Cardiac muscle cell (in vitro differentiated cells and primary cell): ENCODE measurements at places on chromosomes 11 and 22.

DNA sequence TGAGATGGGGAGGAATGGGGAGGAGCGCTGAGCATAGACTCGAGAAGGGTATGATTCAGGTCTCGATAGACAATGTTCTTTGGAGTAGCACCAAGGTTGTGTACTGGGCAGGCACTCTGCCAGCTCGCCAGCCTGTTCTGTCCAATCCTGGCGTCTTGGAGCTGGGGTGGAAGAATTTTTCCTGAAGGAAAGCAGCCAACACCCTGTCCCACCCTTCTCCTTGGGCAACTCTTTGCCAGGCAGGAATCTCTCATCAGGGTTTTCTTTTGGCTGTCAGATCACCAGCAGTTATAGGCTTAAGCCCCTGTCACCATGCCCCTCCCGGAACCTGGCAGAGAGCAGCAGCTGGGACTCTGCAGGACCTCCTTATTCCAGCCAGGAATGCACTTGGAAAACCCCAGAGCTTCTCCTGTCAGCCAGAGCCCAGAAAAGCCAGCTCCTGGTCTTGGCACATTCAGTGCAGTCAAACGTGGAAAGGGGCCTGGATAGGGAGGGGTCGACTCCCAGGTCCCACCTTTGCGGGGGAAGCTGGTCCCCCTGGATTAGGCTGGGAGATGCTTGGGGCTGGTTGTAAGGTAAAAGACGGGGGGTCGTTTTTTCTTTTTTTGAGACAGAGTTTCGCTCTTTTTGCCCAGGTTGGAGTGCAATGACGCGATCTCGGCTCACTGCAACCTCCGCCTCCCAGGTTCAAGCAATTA is 14.4 kb upstream of the SPTBN2 start:
- no peaks in the 10 kb centered on the region for H3K27me3 ChIP-seq
- H3K36me3 ChIP-seq = no peaks in the 10 kb centered on the region
- H3K4me1 ChIP-seq = no peaks in the 10 kb centered on the region
- H3K4me3 ChIP-seq = peak overlapping the region; percentile 52

GRCh38 chr11:19428206-19429002 is 187.7 kb upstream of the E2F8 start:
- H3K4me3 ChIP-seq = no peak overlapping the region
- H3K36me3 ChIP-seq = no peaks in the 10 kb centered on the region
- no peak for DNase-seq
- H3K27me3 ChIP-seq = no peaks in the 10 kb centered on the region
- H3K27ac ChIP-seq = no peak overlapping the region

DNA sequence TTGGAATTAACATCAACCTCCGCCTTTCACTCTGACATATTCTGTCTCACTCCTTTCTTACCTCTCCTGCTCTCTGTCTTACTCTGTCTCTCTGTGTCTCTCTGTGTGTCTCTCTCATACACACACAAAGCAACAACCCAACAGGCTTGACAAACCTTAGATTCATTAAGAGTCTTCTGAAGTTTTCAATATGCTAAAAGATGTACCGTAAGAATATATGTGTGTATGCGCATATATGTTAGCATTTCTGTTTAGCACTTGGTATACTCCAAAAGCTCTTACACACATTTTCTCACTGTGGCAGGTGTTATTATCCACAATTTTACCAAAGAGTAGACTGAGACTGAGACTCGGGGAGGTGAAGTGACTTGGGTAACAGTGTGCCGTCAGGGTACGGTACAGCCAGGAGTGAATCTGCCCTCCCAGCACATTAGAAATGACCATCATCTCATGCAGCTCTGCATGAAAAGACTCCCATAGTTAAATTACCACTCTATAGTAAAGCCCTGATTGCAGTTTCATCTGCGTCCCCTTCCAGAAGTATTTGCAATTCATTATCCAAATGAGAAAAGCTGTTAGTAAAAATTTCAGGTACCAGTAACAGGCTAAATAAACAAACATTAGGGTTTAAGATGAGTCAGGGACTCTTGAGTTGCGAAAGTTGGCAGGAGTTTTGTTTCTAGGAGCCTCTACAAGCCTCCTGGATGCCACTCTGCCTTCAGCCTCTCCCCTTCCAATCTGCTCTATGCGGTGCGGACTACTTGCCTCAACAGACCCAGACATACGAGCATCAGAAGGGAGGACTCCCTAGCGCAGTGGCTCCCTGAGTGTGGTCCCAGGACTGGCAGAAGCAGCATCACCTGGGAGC is 195.2 kb upstream of the TMEM45B start:
- no peak overlapping the region for H3K27ac ChIP-seq
- no peak for DNase-seq
- H3K27me3 ChIP-seq = no peaks in the 10 kb centered on the region
- H3K4me1 ChIP-seq = no peaks in the 10 kb centered on the region
- no peaks in the 10 kb centered on the region for H3K36me3 ChIP-seq

DNA sequence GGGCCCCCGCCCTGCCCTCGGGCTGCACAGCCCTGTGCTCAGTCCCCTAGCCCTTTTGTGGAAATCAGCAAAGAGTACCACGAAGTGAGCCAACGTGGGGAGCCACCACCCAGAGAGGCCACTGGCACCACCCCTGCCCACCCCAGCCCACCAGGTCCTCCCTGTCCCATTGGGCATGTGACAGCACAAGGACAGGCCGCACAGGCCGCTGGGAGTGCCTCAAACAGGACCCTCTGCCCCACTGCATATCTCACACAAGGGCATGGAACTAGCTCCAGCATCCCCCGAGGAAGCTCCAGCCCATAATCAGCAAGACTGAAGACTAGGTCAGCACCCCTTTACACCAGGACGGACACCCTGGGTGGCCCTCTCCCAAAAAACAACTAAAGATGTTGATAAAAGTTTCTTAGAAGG is 29.7 kb downstream of the GNB1L start:
- no peak overlapping the region for H3K4me3 ChIP-seq
- no peak for DNase-seq

- H3K4me1 ChIP-seq = no peaks in the 10 kb centered on the region
- H3K27ac ChIP-seq = no peak overlapping the region
- DNase-seq = no peak
These were observed 218.1 kb upstream of the PLET1 start for GRCh38 chr11:112478806-112479205.

GRCh38 chr11:133947321-133947756 is 9.4 kb downstream of the IGSF9B start:
- no peak overlapping the region for H3K4me3 ChIP-seq
- H3K4me1 ChIP-seq = peaks cover 33% of the 10 kb centered on the region
- DNase-seq = peak; percentile 91
- H3K27ac ChIP-seq = no peak overlapping the region

GRCh38 chr11:46977038-46977813 is 40.7 kb downstream of the CSTPP1 start:
- H3K27ac ChIP-seq = no peak overlapping the region
- DNase-seq = peak; percentile 27
- H3K4me1 ChIP-seq = peaks cover 12% of the 10 kb centered on the region
- H3K4me3 ChIP-seq = no peak overlapping the region
- H3K36me3 ChIP-seq = no peaks in the 10 kb centered on the region

DNA sequence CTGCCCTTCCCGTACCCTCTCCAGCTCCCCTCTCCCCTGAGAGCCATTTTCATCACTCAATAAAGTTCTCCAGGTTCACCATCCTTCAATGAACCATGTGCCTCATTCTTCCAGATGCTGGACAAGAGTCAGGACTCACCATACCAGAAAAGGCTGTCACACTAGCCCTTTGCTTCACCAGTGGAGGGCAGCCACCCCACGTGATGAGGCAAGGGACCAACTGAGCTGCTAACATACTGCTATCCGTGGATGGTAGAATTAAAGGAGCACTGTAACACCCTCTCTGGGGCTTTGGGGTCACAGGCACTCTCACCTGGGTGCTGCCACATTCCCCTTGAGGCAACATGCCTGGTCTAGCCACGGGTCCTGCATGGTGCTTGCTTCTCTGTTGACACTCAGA is 13.1 kb upstream of the OR5I1 start:
- H3K27ac ChIP-seq = no peak overlapping the region
- no peaks in the 10 kb centered on the region for H3K27me3 ChIP-seq
- H3K4me1 ChIP-seq = no peaks in the 10 kb centered on the region
- H3K4me3 ChIP-seq = no peak overlapping the region

GRCh38 chr11:70095541-70096252 is 17.6 kb downstream of the ANO1 start:
- H3K27ac ChIP-seq = no peak overlapping the region
- DNase-seq = no peak
- H3K27me3 ChIP-seq = no peaks in the 10 kb centered on the region
- H3K36me3 ChIP-seq = no peaks in the 10 kb centered on the region

DNA sequence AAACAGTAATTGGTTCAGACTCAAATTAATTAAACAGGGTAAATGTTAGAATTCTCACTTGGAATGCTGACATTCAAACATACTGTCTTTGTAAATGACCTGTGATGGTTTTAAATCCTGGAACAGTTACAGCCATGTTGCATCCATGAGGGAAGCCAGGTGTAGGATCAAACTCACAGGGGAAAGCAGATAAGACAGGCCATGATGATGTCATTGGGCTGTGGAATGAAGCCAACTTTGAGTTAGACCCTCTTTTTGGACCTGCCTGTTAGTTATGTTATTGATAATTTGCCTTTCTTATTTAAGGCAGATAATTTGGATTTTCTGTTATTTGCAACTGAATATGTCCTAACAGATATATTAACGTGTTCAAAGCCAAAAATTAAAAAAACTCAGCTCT is 39.3 kb upstream of the ABTB2 start:
- H3K27ac ChIP-seq = no peak overlapping the region
- no peaks in the 10 kb centered on the region for H3K4me1 ChIP-seq
- no peak overlapping the region for H3K4me3 ChIP-seq
- no peaks in the 10 kb centered on the region for H3K36me3 ChIP-seq

- H3K4me3 ChIP-seq = no peak overlapping the region
- H3K36me3 ChIP-seq = no peaks in the 10 kb centered on the region
- no peaks in the 10 kb centered on the region for H3K27me3 ChIP-seq
- H3K27ac ChIP-seq = peak overlapping the region; percentile 90
These were observed 49.5 kb downstream of the PACS1 start for GRCh38 chr11:66119348-66120133.

DNA sequence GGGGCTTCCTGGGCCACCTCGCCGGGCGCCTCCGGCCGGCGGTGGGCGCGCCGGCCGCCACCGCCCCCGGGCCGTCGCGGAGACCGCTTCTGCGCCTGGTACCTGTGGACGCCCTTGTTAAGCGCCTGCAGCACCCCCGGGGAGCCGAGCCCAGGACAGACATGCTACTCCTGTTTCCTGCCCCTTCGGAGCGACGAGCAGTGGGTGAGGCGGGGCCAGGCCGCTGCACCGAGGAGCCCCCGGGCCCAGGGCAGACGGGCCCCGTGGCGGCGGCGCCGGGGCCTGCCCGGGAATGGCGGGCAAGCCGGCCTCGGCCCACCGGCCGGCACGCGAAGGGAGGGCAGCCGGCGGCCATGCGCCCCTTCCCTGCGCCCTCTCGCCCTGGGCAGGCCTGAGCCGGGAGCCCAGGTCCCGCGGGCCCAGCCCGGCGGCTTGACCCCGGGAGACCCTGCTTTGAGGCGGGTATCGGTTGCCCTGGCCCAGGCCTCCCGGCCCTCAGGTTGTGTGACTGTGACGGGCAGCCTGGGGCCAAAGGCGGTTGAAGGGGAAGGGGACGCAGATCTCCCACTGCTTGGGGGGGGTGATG is 789 bp upstream of the KDM2A start:
- no peaks in the 10 kb centered on the region for H3K27me3 ChIP-seq
- no peak for DNase-seq
- no peak overlapping the region for H3K4me3 ChIP-seq

DNA sequence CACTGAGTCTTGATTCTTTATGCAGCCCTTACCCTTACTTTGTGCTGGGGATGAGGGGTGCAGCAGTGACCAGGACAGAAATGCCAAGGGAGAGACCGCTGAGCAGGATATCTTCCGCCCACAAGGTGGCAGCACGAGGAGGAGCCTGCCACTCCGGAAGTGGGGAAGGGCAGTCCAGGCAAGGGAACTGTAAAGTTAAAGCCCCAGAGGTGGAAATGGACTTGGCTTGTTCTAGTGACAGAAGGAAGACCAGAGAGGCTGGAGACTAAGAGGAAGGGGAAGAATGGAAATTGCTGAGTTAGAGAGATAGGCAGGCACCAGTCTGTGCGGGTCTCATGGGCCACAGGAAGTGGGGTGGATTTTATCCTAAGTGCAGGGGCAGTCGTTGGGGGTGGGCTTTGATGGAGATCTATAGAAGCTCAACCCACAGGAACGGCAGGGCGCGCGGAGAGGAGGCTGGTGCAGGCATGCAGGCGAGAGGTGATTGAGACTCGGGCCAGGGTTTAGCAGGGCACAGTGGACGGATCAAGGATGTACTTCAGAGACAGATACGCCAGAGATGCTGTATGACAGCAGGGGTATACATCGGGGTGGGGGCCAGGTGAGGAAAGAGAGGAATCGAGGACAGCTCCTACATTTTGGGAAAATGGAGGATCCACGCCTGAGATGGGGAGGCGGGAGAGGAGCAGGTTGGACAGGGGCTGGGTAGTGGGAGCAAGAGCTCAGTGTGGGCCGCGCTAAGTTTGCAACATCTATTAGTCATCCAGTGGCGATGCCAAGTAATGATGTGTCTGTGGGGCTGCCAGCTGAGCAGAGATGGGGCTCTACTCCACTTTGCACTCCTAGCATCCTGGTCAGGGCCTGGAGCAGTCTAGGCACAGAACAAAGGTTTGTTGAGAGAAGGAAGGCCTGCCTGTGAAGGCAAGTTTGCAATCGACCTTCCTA is 3.3 kb upstream of the GRK2 start:
- no peaks in the 10 kb centered on the region for H3K4me1 ChIP-seq
- H3K4me3 ChIP-seq = no peak overlapping the region
- H3K27ac ChIP-seq = no peak overlapping the region

GRCh38 chr22:19090586-19091127 is 31.6 kb downstream of the DGCR2 start:
- H3K36me3 ChIP-seq = peaks cover 2% of the 10 kb centered on the region
- no peak overlapping the region for H3K27ac ChIP-seq
- DNase-seq = no peak
- no peaks in the 10 kb centered on the region for H3K4me1 ChIP-seq
- H3K27me3 ChIP-seq = no peaks in the 10 kb centered on the region

GRCh38 chr11:69013009-69013951 is at the start of gene MRGPRF:
Gene MRGPRF, minus strand, starts transcription at chr11:69013246. Its CDS starts 3,345 bp downstream, at chr11:69009901.
- peak within 1 kb of the TSS; percentile 77 for H3K27ac ChIP-seq
- no peaks in the 10 kb centered on the region for H3K36me3 ChIP-seq
- peaks cover 59% of the 10 kb centered on the region for H3K4me1 ChIP-seq
- no peaks in the 10 kb centered on the region for H3K27me3 ChIP-seq
- DNase-seq = no peak

- H3K27me3 ChIP-seq = no peaks in the 10 kb centered on the region
- no peaks in the 10 kb centered on the region for H3K4me1 ChIP-seq
- no peak overlapping the region for H3K4me3 ChIP-seq
- no peaks in the 10 kb centered on the region for H3K36me3 ChIP-seq
- DNase-seq = no peak
These were observed 80.1 kb downstream of the INSC start for GRCh38 chr11:15194671-15195415.

- no peaks in the 10 kb centered on the region for H3K4me1 ChIP-seq
- DNase-seq = no peak
- H3K27ac ChIP-seq = no peak overlapping the region
These were observed 47.9 kb upstream of the FLI1 start for GRCh38 chr11:128645968-128646367.

- no peaks in the 10 kb centered on the region for H3K4me1 ChIP-seq
- H3K36me3 ChIP-seq = no peaks in the 10 kb centered on the region
- DNase-seq = peak; percentile 59
- no peak overlapping the region for H3K27ac ChIP-seq
These were observed 45.4 kb upstream of the SLC22A12 start for GRCh38 chr11:64545619-64546018.

- no peak overlapping the region for H3K4me3 ChIP-seq
- no peaks in the 10 kb centered on the region for H3K4me1 ChIP-seq
- H3K27ac ChIP-seq = no peak overlapping the region
- no peaks in the 10 kb centered on the region for H3K36me3 ChIP-seq
These were observed 3.9 kb downstream of the ALDH3B2 start for GRCh38 chr11:67670316-67671210.

- H3K27ac ChIP-seq = no peak overlapping the region
- H3K4me1 ChIP-seq = no peaks in the 10 kb centered on the region
These were observed 13.8 kb upstream of the PAMR1 start for GRCh38 chr11:35539256-35539655.
